ENCODE measurements at places on chromosomes 6 and 20.

GRCh38 chr6:11623272-11623671 is 85.7 kb downstream of the TMEM170B start:
- DNase-seq, result no peak

DNA sequence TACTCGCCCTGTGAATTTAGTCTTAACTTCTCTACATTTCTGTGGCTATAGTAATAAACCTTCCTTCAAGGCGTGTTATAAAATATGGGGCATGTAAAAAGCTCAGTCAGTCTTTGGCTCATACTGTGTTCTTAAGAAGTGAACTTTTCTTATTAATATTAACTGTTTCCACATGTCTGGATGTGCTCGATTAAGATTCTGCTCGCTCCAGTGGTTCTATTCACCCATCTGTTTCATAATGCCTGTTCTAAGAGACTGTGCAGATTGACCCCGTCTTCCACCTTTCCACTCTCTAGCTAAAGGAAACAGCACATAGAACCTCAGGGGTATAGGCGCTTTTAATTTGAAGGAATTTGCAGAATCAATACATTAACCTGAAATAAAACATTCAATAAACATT is 99.9 kb downstream of the L3MBTL3 start:
- no peak for DNase-seq

GRCh38 chr6:168155193-168155592 is 76.2 kb upstream of the FRMD1 start:
- peak; percentile 35 for DNase-seq

- peak; percentile 11 for DNase-seq
These were observed 90.0 kb downstream of the PERP start for GRCh38 chr6:138017166-138017757.

DNA sequence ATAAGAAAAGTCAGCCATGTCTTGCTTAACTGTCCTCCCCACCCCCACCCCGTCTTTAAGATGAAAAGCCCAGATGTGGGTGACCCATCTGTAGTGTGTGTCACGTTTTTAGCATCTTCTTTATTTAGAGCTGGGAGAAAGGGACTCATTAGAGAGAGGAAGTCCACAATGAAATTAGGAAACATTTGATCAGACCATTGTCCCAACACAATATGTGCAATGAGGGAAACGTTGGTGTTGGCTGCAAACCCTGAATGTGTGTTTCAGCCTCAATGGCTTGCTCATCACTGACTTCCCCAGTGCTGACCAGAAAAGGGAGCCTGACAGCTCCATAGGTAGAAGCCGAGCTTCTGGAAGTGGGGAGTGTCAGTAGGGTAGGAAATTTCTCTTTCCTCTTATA is 475.7 kb downstream of the CD83 start:
- no peak for DNase-seq

- DNase-seq, result no peak
These were observed 73.0 kb upstream of the PBOV1 start for GRCh38 chr6:138291036-138291848.

DNA sequence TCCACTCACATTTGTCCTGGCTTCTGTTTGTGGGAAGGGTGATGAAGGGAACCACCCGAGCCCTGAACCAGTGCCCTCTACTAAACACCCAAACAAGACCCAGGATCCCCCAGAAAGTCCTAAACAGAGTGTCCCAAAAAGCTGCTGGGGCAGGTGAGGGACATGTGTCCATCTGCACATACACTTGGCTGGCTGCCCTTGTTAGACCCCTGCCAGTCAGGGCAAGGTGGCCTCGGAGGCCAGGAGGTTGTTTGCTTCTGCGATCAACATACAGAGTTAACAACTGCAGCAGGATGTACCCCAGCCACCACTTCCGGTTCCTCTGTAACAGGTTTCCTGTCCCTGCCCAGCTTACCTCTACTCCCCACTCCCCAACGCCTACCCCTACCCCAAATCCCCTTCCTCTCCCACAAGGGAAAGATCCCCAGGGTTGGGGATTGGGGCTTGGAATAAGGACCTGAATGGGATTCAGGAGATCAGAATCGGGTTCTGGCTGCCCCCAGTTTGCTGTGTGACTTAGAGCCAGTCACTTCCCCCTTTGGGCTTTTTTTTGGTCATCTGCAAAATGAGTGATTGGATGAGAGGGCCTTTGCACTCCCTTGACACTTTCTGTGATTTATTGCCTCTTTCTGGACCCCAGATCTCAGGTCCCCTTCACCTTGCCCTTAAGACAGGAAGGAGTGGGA is 13.9 kb downstream of the DEF6 start:
- DNase-seq, result no peak

DNA sequence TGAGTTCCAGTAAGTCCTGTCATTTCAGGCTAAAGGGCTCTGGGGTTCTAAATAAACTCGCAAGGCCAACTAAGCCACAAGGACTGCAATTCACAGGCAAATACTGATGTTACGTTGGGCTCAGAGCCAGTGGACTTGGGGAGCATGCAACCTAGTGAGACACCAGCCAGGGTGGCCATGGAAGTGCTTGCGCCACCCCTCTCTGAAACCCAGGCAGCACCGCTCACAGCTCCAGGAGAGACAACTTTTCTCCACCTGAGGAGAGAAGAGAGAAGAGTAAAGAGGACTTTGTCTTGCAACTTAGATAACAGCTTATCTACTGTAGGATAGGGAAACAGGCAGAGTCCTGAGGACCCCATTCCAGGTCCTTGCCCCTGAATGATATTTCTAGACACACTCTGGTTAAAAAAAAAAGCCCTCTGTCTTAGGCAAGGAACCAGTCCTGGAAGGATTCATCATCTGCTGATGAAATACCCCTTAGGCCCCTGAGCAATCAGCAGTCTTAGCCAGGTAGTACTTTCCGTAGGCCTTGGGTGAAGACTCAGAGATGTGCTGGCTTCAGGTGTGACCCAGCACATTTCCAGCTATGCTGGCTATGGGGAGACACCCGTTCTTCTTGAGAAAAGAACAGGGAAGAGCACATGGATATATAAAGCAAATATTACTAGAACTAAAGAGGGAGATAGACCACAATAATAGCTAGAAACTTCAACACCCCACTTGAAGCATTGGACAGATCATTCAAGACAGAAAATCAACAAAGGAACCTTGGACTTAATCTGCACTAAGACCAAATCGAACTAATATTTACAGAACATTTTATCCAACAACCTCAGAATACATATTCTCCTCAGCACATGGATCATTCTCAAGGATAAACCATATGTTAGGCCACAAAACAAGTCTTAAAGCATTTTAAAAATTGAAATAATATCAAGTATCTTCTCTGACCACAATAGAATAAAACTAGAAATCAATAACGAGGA is 31.5 kb upstream of the TBC1D32 start:
- no peak for DNase-seq

- DNase-seq, result no peak
These were observed 31.0 kb downstream of the KCNQ2 start for GRCh38 chr20:63441136-63442099.

- DNase-seq, result peak; percentile 71
These were observed 41.3 kb downstream of the TXLNB start for GRCh38 chr6:139250296-139251044.

- DNase-seq, result no peak
These were observed 31.6 kb downstream of the DSE start for GRCh38 chr6:116402108-116402937.

DNA sequence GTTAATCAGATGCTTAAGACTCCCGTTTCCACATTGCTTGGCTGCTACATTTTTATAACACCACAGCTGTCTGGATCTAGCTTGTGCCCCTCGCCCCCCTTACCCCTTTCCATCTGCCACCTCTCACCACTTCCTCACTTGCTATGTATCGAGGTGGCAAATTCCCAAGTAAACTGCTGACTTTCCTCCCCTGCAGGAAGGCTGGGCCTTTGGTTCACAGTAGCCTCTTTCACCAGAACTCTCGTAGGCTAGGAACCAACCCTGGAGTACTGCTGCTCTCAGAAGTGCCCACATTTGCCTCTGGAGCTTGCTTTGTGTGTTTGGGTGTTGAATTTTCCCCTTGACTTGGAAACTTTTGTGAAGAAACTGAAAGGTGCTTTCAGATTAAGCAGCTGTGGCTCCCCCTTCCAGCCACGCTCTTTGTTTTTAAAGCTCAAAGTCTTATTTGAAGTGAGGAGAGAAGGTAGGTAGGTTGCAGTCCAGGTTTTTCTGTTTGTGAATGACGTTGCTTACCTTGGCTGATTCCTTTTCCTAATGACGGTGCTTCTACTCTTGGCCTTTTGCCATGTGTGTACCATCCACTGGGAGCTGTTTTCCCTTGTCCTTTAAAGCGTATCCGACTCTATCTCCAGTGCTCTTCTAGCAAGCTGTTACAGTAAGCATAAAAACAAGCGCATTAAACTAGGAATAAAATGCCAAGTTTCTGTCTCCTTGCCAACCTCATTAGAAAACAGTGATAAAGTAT is 90.4 kb downstream of the CARMIL1 start:
- DNase-seq, result no peak

DNA sequence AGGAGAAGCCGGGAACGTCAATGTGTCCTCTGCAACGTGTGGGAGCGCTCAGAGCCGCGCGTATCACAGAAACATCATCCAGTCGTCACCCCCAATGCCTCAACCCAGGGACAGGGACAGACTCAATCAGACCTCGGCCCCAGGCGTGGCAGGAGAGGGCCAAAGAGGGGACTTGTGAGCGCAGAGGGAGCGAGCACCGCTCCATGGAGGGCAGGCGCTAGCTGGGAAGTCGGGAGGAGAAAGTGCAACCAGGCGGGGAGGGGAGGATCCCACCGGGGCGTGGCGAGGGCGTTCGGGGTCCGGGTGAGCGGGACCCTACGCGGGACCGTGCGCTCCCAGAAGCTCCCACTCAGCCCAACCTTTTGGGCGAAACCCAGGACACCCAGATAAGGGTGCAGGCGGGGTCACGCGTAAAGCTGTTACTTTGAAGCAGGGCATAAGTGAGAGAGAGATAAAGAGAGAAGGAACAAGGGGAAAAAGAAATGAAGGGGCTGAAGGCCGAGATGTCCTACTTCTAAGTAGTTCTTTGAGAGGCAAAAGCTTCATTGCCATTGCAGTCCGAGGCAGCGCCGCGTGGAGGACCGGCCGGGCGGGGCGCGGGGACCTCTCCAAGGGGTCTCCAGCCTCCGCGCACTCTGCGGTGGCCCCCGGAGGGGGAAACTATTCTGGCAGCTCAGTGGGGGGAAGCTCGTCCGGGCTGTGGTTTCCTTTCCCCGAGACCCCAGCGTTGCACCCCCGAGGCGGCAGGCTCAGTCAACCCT is 862 bp upstream of the SOBP start:
- DNase-seq, result peak; percentile 17

- DNase-seq, result no peak
These were observed 655.7 kb upstream of the HS3ST5 start for GRCh38 chr6:114998492-114998891.

DNA sequence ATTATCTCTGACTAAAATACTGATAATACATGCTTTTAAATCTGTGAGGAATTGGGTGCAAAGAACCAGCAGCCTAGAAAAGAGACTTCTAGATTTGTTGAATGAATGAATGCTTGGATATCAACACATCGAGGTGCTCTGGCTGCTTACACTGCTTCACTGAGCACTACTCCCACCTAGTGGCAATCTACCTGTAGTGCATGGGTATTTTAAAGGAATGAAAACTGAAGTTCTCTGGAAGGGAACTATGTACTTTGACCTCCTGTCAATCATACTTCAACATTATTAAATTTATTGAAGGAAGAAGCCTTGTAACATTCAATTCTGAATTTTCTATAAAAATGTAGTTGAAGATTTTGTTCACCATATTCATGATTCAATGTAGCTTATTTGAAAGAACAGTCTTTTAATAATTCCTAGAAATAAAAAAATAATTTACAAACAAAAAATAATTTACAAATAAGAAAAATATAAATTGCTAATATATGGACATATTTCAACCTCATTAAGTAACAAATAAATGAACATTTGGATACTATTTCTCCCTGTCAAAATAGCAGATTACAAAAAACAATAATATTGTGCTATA is 111.2 kb upstream of the MMS22L start:
- DNase-seq, result peak; percentile 50

DNA sequence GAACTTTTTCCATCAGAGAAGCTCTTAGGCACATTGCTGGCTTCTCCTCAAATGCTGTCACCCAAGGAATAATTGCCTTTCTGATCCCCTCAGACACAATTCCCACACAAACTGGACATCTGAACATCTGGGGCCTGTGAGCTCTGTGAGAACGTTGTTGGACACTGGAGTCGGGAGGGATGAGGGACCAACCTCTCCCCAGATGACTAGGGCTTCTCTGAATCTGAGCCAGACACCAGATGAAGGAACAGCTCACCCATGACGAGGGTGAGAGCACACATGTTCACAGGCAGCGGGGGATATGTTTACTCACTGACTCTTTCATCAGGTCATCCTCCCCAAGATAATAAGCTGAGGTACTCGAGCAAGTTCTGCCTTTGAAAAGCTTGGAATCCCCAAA is 283.9 kb upstream of the SUPT3H start:
- DNase-seq, result peak; percentile 52

- DNase-seq, result no peak
These were observed 44.9 kb upstream of the DST start for GRCh38 chr6:56687551-56687950.

GRCh38 chr20:2387180-2387577 is 6.5 kb downstream of the TGM6 start:
- DNase-seq, result peak; percentile 11

DNA sequence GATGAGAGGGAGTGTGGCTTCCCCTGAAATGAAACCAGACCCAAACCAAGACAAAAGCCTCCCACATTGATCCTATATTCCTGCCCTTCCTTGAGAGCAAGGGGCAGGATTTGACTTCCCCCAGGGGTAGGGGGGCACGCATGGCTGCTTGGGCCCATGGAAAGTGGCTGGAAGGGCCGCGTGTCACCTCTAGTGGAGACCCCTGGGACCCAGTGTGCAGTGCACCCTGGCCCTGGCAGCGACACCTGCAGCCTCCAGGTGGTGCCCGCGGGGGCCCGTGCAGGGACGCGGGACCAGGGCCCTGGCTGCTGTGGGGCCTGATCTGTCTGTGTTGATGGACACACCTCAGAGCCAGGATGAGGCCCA is 18.0 kb upstream of the SLCO4A1 start:
- no peak for DNase-seq

DNA sequence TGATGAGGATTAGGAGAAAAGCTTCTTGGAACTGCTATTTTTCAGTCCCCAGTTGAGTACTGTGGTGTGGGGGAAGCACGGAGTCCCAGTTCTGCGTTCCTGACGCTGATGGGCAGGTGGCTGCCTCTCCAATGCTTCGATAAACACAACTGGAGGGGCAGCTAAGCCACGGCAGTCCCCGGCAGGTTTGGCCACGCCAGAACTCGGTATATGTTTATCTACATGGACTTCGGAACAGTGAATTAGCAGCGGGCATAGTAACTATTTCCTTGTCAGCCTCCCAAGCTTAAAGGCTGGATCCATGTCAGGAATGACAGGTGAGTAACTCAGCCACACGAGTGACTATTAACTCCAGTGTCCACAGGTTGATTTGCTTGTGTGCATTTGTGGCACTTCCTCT is 354.4 kb downstream of the ZFAND3 start:
- no peak for DNase-seq

- DNase-seq, result no peak
These were observed 10.5 kb downstream of the SIRPA start for GRCh38 chr20:1905693-1906092.

- no peak for DNase-seq
These were observed 90.5 kb upstream of the EPB41L1 start for GRCh38 chr20:36063916-36064657.

- DNase-seq, result peak; percentile 26
These were observed 298.1 kb upstream of the TCF21 start for GRCh38 chr6:133590814-133591213.

Data from iris pigment epithelial cell (primary cell).